ENCODE measurements at places on chromosomes 12 and 14.

- no peak for DNase-seq
Observed at GRCh38 chr14:98773814-98774213, 498.2 kb downstream of the BCL11B start.

DNA sequence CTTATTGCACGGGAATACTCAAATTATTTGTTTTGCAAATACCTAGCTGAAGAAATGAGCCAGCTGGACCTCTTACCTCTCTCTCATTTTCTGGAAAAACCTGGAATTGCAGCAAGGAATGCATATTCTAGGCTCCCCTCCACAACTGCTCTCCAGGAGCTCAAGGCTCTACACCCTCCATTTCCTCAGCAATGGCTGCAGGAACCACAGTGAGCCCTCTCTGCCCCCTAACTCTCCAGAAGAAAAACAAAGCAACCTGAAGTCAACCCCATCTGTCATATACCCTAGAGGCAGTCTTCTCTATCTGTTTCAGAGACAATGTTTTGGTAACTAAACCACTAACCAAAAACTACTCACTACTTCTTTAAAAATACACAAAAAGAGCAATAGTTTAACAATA is 221.6 kb downstream of the SLC25A21 start:
- DNase-seq: no peak

DNA sequence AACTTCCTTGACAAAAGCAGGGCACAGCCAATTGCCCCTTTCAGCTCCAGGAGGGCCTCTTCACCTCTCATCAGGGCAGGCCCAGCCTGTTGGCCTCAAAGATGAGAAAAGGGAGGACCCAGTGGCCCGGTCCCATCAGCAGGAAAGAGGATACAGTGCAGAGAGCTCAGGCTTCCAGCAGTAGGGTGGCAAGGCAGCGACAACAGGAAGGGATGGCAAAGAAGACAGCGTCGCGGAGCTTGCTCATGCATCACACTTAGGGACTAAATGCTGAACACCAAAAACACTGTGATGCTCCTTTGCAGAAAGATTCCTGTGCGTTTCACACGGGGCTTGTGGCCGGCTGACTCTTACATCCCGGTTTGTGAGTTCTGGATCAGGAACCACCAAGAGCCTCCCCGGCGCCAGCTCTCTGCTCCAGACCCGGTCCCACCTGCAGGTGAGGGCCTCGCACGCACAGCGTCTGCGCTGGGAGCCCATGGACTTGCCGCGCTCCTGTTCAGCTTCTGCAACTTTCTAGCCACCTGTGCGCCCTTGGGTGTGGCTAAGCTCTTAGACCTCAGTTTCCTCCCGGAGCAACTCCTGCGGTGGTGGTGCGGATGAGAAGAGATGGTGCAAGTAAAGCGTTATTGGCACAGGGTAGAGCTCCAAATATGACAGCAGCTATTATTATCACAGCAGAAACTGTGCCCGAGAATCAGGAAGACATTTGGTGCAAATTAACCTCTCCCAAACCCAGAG is 15.3 kb upstream of the BCL7A start:
- no peak for DNase-seq

DNA sequence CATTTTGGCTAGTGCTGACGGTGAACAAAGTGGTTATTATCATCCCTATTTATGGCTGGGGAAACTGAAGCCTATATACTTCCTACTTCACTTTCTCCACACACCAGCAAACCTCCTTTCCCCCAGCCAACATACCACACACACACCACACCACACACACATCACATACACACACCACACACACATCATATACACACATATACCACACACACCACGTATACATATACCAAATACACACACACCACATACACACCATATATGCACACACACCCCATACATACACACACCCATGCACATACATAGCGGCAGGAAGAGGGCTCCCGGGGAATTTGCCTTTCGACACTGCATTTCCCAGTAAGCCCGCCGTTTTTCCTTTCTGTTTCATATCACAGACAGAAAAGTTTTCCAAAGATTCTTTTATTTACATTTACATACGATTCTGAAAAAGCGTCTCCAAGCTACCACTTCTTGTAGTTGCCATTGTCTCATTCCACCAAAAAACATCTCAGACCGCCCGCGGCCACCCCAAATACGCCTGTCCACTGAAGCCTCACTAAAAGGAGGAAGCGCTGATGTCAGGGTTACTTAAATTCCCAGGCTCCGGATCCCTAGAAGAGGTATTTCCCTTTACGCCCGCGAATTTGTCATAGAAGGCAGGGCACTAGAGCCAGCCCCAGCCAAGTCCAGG is 823 bp upstream of the RAB5B start:
- DNase-seq: peak; percentile 12

DNA sequence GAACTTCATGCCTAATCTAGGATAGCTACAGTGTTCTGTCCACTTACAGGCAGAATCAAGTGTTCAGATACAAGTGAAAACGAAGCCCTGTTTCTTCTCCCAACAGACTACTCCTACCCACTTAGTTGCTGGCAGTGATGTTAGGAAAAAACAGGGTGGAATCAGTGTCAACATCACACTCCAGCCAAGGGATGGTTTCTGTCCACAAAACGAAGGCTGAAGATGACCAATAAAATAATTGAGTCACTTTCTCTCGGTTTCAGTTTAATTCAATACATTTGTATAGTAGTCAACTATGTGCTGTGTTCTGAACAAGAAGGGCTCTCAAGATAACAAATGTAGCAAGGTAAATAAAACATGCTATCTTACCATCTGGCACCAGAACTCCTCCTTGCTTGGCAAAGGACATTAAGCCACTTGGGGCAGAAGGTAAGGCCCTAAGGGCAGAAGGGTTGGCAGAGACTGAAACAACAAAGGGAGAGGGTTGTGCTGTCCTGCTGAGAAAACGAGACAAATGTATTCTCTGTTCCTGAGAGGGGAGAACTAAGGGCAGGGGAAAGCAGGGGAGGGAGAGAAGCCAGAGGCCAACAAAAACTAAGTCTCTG is 393.6 kb downstream of the DPF3 start:
- no peak for DNase-seq

DNA sequence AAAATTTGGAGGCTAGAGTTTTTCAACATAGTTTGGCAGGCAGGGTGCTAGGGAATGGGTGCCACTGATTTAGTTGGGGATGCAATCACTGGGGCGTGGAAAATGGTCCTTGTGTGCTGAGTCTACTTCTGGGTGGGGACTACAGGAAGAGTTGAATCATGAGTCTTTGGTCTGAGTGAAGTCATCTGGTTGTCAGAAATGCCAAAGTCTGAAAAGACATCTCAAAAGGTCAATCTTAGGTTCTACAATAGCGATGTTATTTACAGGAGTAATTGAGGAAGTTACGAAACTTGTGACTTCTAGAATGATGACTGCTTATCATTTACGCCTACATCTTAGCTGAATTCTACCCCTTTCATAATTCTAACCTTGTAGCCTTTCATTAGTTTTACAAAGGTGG is 209.1 kb downstream of the NUBPL start:
- DNase-seq: peak; percentile 4

GRCh38 chr12:105672121-105672975 is 341.9 kb downstream of the C12orf75 start:
- DNase-seq: peak; percentile 36

DNA sequence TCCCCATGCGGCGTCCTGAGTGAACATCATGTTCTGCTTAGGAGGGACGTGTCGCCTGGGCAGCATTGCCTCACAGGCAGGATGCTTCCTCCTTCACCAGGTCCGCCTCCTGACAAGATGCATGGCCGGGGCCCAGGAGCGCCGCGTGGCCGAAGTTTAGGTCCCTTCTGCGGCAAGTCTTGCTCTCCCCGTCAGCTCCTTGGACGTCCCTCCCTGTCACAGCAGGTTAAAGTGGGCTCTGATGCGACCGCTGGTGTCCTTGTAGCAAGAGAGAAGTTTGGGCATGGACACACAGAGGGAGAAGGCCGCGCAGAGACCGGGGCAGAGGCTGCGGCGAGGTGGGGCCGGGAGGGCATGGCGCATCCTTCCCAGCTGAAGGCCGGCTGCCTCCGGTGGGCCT is 9.4 kb upstream of the GALNT9 start:
- DNase-seq: no peak

DNA sequence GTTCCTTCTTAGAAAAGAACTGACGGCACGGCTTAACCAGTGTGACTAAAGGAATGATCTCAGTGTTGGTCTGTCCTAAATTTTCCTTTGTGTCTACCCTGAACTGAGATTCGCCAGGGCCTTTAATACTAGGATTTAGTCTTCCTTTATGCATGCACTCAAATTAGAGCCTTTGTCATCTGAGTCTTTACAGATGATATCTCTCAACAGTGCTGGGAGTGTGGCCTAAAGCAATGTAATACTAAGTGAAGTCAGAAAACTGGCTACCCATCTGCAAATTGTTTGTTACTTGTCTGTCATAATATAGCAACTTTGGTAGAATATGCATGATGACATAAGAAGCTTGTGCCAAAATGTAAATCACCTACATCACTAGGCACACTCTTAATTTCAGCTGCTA is 95.4 kb downstream of the PTPRO start:
- no peak for DNase-seq
